ENCODE measurements at places on chromosomes 13 and 19.

- no peak for DNase-seq
These were observed 1921.9 kb downstream of the OLFM4 start for GRCh38 chr13:54950546-54950945.

DNA sequence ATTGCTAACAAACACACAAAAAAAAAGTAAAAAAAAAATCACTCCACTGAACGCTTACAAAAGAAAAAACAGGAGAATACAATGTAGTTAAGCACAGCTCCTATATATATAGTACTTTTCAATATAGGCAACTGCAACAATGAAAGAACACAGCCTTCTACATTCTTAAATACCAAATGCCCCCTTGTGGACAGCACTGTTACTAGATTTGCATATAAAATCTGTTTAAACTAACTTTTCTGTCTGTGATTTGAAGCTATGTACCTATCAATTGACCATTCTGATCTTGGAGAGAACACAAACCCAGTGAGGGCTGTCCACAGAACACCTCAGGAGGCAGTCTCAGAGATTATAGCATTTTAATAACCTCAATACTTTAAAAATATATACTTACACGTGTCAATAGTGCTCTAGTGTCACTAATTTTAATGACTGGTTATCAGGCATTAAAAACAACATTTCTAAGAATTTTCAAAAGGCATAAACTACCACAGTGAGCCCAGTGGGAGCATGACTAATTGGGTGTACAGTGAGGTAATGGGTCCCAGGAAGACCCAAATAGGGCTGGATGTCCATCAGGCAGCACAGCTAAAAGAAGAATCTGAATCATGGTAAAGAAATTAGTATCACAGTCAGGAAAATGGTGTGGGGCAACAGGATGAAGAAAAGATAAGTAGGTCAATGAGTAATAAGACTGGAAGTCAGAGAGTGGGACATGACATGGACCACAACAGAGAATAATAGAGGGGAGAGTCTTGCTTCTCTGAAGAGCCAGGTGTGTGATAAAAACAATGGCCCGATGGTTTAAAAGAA is 22.2 kb downstream of the CCDC169 start:
- DNase-seq = peak; percentile 42

- no peak for DNase-seq
These were observed 69.2 kb downstream of the NALCN start for GRCh38 chr13:101346942-101347728.

DNA sequence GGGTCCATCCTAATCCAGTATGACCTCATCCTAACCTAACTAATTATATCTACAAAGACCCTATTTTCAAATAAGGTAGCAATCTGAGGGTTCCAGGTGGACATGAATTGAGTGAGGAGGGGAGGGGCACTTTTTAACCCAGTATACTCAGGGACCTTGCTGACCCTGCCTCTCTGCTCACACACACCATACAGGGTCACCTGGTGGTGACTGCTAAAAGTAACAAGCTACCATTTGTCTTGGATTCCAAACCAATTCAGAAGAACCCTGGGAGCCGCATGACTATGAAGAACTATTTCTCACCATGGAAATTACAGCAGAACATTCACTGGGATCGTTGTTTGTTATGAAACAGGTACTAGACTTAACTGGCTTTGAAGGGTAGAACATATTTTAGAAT is 151.9 kb downstream of the LACC1 start:
- DNase-seq = no peak

- DNase-seq = no peak
These were observed 8.7 kb downstream of the SIRT2 start for GRCh38 chr19:38890686-38891085.

DNA sequence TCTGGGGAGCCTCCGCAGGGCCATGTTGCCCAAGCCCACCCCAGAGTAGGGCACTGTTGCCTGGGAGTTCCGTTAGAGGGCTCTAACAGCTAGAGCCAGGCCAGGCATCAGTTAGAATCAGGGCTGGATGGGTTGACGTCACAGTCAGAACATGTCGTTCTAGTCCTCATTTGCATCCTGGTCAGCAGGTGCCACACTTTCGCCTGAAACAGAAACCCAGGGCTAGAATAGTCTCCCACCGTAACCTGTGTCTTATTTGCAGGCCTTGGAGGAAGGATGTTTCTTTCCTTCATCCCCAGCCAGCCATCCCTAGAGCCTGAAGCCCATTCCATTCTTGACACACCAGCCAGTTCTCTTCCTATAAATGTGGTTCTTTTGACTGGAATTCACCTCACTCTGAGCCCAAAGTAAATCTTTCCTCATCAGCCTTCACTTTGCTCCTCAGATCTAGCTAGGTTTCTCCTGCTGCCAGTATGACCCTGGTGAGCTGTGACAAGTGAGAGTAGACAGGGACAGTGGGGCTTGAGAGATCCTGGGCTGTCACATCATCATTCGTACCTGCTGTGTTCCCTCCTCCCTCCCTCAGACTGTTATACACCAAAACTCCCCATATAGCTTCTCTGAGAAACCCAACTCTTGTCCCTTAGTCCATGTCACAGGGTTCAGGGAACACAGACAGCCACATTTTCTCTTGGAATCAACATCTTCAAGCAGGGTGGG is 12.2 kb upstream of the CCDC97 start:
- DNase-seq = no peak

DNA sequence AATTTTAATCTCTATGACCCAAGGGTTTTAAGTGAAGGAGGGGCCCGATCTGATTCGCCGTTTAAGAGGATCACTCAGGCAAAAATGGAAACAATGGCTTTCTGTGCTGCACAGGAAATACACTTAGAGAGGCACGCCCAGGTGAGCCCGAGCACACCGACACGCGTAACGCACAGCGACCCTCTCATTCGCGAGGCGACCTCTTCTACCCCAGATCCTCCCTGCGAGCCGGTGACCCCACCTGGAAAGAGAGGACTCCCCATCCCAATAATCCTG is 216 bp downstream of the SH2D3A start:
- no peak for DNase-seq

- no peak for DNase-seq
These were observed 7.9 kb upstream of the FCGBP start for GRCh38 chr19:39942366-39942730.

DNA sequence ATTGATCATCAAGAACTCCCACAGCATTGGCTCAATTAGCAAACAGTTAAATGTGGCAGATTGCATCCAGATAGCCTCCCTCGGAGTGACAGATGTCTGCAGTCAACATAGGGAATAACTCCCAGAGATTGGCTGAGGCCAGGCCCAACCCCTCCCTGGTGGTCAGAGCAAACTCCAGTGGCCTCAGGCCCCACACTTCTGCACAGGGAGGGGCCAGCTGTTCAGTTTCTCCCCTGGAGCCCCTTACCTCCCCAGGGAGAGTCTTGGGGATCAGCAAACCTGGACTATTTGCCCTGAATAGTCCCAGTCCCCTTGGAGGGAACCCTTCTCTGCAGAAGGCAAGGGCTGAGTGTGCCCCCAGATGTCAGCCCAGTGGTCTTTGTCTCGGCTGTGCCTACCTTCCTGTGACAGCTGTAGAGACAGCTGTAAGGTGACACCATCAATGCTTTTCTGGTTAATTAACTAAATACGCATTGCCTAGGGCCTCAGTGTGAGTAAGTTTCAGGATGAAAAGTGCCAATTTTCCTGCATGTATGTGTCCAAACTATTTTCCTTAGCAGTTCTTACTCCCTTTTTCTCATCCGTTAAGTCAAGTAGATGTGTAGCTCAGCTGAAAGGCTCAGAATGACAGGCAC is 102.7 kb upstream of the UQCRFS1 start:
- DNase-seq = no peak

- DNase-seq = no peak
These were observed 116.9 kb upstream of the EDNRB start for GRCh38 chr13:78035500-78035899.

- DNase-seq = no peak
These were observed 111.6 kb downstream of the RGCC start for GRCh38 chr13:41568972-41569351.

DNA sequence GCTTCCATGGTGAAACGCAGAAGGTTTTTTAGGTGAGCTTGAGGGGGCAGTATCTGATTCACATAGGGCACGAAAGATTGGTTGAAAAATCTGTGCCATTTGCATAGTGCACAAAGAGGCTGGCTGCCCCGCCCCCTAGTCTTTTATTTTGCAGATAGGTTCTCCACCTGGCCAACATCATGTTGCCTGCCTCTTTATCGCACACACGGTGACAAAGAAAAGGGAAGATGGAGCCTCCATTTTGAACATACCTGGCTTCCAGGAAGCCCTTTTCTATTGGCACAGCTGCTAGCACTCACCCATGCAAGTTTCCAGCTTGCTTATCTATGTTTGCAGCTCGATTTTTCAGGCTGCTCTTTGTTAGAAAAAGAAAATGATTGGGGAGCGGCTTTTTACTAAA is 316.2 kb upstream of the KLHL1 start:
- DNase-seq = no peak

GRCh38 chr13:71611292-71611691 is 255.7 kb downstream of the DACH1 start:
- no peak for DNase-seq

GRCh38 chr13:112558696-112559418 is 29.1 kb downstream of the TUBGCP3 start:
- no peak for DNase-seq

DNA sequence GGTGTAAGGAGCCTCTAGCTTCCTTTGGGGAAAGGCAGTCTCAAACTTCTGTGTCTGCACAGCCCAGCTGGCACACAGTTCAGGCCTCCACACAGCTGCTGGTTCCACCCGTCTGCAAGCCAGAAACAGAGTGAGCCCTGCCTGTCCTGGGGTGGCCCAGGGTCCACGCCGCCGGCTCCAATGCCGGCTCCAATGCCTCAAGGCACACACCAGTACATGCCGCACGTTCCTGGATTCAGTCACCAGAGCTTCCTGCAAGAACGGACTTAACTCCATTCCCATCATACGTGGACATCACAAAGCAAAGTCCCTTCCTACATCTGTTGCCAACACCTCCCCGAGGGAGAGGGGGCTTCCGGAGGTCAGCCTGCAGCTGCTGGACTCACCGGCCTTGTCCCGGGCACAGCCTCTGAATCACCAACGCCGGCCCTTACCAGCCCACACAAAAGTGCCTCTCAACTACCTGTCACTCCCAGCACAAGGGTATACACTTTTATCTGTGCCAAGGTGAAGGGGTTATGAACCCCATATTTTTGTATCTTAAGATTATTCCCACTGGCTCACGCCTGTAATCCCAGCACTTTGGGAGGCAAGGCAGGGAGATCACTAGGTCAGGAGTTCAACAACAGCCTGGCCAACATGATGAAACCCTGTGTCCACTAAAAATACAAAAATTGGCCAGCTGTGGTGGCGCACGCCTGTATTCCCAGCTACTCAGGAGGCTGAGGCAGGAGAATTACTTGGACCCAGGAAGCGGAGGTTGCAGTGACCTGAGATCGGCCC is 8.5 kb downstream of the SH3GL1 start:
- DNase-seq = no peak

GRCh38 chr13:34647379-34648150 is 294.5 kb upstream of the NBEA start:
- no peak for DNase-seq

GRCh38 chr13:100648354-100648753 is 26.2 kb downstream of the TMTC4 start:
- no peak for DNase-seq

- DNase-seq = no peak
These were observed 113.4 kb upstream of the UQCRFS1 start for GRCh38 chr19:29326351-29326750.

DNA sequence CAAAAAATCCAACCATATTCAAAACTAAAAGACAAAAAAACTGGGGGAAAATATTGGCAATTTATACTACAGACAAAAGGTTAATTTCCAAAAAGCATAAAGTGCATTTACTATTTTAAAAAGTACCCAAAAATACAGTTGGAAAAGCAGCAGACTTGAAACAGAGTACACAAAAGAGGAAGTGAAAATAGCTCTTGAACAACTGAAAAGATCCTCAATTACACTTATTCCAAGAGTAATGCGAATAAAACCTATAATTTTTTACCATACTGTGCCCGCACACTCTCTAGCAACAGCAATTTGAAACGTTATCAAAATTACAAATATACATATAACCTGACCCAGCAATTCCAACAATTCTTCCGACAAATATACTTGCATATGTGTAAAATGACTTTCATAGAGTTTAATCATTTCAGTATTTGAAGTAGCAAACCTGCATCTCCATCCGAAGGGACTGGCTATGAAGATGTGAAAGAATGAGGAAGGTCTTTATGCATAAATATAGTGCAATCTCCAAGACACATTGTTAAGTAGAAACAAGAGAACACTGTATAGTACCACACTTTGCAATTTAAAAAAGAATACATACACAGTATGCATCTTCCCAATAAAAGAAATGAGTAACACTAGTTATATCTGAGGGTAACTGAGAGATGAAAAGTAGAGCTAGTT is 25.4 kb downstream of the ALG5 start:
- DNase-seq = no peak

DNA sequence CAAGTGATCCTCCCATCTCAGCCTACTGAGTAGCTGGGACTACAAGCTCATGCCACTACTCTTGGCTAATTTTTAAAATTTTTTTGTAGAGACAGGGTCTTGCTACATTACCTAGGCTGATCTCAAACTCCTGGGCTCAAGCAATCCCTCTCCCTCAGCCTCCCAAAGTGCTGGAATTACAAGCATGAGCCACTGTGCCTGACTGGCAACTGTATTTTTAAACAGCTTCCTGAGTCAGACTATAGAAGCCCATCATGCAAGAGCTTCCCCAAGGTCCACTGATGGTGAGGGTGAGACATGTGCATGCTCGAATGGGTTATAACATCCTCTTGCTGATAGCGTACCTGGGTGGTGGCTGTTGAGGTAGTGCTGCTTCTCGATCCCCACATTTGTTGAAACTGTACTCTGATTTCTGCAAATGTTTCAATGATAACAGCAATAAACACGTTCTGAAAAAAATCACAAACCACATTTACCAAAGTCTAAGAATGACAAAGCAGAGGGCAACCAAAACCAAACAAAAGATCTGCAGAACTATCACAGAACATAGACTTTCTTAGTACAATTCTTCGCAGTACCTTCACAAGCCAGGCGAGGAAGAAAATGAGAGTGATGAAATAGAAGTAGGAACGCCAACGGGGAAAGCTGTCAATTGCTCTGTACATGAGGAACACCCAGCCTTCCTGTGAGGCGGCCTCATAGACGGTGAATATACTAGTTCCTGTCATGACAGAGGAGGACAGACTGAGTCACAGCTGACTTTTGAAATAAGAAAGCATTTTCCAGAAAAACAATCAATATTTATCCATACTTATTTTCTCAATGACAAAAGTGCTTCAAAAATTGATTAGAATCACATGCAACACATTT is 124.4 kb downstream of the NALCN start:
- DNase-seq = no peak

Measured in left renal pelvis (tissue), 4 donors.